ENCODE measurements at places on chromosomes 6 and 20.
A peak's percentile ranks its signal among the peaks of the same experiment; 100 is the strongest.

DNA sequence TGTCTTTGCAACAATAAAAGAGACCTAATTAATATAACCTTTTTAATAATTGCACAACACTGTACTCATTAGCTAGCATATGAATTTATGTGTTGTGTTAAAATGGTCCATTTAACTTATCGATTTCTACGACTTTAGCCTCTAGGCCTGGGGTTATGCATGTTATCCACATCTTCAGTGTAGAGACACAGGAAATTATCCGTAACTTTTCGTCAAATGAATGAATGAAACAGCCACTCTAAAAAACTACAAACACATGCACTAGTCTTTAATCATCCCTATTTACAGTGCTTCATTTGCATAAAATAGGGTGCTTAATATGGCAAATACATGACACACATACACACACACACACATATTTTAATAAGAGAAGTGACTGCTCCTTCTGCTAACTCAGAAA, 22.3 kb upstream of the LMBRD1 start:
- DNase-seq: no peak

GRCh38 chr6:26123675-26123946, 36.4 kb downstream of the HFE start:
- no peak for DNase-seq

DNA sequence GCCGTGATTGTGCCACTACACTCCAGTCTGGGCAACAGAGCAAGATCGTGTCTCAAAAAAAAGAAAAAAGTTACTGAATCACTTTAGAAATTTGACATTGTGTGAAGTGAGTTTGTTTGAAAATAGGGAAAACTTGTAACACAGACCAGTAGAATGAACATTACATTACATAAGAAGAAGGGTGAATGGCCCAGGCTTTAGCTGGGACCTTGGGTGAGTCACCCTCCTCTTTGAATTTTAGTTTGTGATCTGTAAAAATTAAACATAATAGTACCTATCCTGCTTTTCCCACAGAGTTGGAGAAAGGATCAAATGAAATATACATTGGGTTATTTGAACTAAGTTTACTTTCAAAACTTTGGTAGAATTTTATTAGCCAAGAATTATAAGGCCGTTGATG, 56.3 kb downstream of the KCNS1 start:
- no peak for DNase-seq

- no peak for DNase-seq
Observed at GRCh38 chr6:155265843-155266535, 2.2 kb downstream of the CLDN20 start.

DNA sequence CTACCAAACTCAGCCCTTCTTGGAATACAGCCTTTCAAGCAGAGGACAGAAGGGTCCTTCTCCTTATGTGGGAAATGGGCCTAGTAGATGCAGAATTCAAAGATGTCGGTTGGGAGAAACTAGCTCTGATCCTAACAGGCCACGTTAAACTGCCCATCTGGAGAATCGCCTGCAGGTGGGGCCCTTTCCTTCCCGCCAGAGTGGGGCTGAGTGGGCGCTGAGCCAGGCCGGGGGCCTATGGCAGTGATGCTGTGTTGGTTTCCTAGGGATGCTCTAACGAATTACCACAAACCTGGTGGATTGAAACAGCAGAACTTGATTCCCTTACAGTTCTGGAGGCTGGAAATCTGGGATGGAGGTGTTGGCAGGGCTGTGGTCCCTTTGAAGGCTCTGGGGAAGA, 9.1 kb downstream of the MAPK13 start:
- no peak for DNase-seq

DNA sequence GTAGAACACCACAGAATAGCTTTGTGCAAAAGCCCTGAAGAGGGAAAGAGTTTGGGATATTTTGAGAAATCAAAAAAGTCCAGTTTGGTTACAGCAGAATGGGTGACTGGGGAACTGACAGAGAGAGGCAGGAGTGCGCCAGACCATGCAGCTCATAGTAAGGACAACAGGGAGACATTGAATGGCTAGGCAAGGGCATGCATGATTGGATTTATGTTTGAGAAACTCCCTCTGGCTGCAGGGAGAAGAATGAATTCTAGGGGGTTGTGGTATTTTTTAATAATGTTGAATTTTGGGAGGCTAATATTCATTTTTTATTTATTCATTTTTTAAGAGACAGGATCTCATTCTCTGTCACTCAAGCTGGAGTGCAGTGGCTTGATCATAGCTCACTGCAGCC, 49.9 kb downstream of the TGM2 start:
- DNase-seq: no peak

DNA sequence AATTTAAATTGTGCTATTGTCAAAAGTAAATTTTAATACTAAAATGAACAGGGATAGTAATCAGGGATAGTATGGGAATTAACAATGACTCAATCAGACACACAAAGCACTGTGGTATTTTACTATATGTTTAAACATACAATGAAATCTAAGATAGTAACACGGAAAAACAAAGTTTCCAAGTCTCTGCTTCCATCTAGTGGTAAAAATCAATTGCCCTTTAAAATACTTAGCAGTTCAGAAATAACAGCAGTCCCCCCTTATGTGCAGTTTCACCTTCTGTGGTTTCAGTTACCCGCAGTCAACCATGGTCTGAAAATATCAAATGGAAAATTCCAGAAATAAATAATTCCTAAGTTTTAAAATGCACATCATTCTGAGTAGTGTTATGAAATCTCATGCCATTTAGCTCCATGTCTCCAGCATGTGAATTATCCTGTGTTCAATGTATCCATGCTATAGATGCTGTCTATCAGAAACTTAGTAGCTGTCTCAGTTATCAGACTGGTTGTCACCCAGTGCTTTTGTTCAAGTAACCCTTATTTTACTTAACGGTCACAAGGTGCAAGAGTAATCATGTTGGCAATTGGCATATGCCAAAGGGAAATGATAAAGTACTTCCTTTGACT, 58.5 kb downstream of the AHI1 start:
- DNase-seq: peak; percentile 1

All from H54 (cell line).